ENCODE measurements at places on chromosomes 11 and 22.

GRCh38 chr22:42770941-42771647 lies 50.4 kb upstream of the A4GALT start:
- no peak for DNase-seq

GRCh38 chr11:1052133-1053011 lies 15.9 kb upstream of the MUC6 start:
- DNase-seq: no peak

GRCh38 chr22:20632082-20632481 lies 124.7 kb downstream of the MED15 start:
- no peak for DNase-seq

DNA sequence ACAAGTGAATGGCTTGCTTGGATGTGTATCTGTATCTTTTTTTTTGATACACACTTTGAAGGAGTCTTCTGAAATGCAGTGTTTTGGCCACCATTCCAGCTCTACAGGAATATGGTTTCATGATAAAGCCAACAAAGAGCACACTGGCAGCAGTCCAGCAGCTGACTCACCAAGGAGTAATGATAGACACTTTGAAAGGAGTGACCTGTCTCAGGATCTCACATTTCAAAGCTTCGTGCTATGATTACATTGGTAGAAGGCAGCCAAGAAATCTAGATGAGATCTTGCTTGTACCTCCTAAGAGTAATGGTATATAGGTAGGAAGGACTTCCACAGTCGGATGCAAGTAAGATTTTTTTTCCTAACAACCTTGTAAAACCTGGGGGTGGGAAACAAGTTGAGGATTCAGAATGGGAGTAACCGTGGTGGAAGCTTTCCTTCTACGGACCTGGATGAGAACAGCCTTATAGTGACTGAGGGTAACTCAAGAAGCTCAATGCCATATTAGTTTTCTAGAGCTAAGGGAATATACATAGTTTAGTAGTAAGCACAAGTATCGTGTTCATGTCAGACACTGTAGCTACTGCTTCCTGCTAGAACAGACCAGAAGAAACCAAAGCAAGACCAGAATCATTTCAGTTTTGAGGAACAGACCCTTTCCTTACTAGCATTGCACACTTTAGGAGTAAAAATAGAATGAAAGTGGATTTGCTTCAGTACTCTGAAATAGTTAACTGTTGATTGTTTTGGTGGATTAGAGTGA lies 25.0 kb downstream of the MTMR3 start:
- DNase-seq: peak; percentile 78
